Renal cortical epithelial cell (primary cell): ENCODE measurements at places on chromosomes 4 and X. TPM values are rescaled to one million over a fixed set of nuclear protein-coding genes. Genes with fewer than 3 reads are reported as not detected.

USP26 gene
- total RNA-seq = not detected in 2 replicates

DNA sequence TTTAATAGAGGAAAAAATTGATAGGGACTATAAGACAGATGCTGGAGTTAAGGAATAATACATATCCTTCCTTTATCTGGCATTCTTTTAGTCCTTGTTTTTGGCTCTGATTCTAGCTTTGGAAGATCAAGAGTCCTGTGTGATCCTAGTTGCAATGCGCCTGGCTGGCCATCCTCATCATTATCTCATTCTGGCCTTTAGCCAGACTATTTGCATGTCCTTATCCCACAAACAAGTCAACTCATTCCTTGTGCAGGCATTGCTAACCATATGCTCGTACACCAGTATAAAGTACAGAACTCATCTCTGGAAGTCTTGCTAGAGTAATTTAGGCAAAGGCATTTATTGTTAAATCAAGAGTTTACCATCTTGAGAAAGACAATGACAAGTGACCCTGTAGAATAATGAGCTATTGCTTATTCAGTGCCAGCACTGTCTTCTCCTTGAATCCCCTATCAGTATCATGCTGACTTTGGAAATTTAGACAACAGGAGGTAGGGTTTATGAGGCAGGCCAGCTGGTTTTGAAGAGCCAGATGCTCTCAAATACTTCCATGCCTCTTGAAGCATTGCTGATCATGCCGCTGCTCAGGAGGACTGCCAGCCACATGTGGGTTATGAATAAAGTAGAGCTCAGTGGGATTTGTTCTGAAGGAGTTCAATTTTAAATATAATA lies 1730.3 kb upstream of the TENM3 start:
- DNase-seq = no peak

POU4F2 gene
- total RNA-seq = 0.35 TPM in 1 of 2 replicates, not detected in the other

NUDT11 gene
- 1.7 and 3.3 TPM in 2 replicates for total RNA-seq

RBMXL3 gene
- not detected in 2 replicates for total RNA-seq

STK32B gene
- 9.7 and 13.6 TPM in 2 replicates for total RNA-seq

RHOXF2 gene
- not detected in 2 replicates for total RNA-seq

SLC25A14 gene
- total RNA-seq = 4.9 and 12.0 TPM in 2 replicates

DNA sequence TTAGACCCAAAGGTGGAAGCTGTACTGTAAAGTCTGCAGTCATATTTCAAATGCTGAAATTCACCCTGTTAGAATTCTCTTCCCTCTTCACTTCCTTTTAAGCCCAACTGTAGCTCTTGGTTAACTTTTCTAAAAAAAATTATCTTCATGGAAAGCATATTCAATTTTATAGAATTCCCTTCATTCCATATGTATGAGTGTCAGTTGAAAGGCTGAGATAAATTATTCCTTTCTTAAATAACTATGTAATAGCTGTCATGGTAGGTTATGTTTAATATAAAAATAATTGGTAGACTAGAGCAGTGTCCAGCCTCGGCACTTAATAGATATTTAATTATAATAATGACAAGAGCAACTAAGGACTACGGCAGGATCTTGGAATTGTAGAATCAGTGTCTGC lies 16.8 kb upstream of the ARSH start:
- DNase-seq = no peak

DCUN1D4 gene
- total RNA-seq = 48.3 and 81.4 TPM in 2 replicates

PNCK gene
- total RNA-seq = 0.75 TPM in 1 of 2 replicates, not detected in the other

GRCh38 chr4:4408576-4409335 lies 21.9 kb downstream of the NSG1 start:
- no peak for DNase-seq

DNA sequence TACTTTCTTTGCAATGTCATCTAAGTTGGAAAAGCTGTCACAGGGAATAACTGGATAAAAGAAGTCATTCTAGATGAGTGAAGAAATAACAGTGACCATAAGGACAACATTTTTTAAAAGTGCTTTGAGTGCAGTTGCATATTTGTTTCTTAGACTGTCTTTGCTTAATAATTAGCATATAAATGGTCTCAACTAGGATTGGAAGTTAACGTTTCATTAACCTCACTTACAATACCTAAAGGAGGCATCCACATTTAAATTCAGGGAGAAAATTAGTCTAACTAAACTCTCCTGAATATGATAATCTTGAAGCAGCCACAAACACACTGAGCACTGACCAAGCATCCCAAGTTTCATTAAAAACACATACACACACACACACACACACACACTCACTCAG lies 780.7 kb downstream of the PCDH18 start:
- peak; percentile 52 for DNase-seq

GRCh38 chrX:149871940-149872339 lies 9.0 kb upstream of the MAGEA8 start:
- DNase-seq = peak; percentile 4

HSPA4L gene
- 18.6 and 40.7 TPM in 2 replicates for total RNA-seq

GRCh38 chr4:8321771-8322170 lies 52.2 kb downstream of the HTRA3 start:
- DNase-seq = no peak

YIPF7 gene
- total RNA-seq = not detected in 2 replicates

DNA sequence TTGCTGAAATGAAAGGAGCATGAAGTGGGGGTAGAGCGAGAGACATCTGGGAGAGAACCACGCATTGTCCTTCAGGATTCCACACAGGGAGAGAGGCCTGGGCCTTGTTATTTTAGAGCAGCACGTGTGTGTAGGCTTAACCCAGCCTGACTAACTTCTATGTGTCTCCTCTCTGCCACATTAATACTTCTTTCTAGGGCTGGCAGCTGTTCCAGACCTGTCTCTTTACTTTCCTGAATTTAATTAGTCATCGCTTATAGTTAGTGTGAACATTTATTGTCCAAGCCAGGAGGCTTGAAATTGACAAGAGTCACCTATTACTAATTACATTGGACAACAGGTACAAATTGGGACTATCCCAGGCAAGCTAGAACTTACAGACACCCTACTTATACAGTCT lies 51.3 kb downstream of the SMAD1 start:
- peak; percentile 40 for DNase-seq

MAGEA10 gene
- not detected in 2 replicates for total RNA-seq

DNA sequence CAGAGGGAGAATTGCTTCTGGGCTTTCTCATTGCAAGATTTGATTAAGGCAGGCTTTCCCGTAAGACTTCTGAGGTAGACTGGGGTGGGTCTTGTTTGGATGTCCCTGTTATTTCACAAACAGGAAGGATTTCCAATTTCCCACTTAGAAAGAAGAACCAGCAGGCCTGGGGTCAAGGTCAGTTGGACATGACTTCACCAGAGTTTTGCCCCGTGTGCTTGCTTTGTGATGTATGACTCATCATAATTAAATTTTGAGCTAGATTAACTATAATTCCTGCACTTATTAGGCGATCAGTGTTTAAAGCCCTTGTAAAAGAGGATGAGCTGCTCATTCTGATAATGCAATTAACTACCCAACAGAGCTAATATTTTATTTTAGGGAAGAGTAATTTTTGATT lies 32.8 kb upstream of the ARHGAP36 start:
- DNase-seq = no peak

- DNase-seq = no peak
These were observed 297.5 kb downstream of the STPG2 start for GRCh38 chr4:97845758-97846157.

DNA sequence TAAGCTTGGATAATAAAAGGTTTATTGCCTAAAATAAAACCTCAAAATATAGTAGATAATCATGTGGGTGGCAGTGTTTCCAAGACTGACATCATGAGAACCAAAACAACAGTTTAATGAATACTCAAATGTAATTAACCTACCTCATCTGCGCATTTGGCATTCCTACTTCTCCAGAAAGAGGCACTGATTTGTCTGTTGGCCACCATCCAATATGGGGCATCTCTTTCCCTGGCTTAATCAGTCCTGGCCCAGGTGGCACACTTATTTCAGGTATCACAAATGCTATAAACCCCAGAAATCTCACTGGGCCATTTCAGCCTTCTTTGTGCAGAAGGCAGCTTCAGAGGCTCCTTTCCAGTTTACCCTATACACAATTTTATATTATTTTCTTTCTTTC lies 192.2 kb downstream of the COMMD8 start:
- no peak for DNase-seq

CT45A1 gene
- total RNA-seq = not detected in 2 replicates
